ENCODE measurements at places on chromosomes 16 and 17. TPM values are rescaled to one million over a fixed set of nuclear protein-coding genes. Genes with fewer than 3 reads are reported as not detected.

DNA sequence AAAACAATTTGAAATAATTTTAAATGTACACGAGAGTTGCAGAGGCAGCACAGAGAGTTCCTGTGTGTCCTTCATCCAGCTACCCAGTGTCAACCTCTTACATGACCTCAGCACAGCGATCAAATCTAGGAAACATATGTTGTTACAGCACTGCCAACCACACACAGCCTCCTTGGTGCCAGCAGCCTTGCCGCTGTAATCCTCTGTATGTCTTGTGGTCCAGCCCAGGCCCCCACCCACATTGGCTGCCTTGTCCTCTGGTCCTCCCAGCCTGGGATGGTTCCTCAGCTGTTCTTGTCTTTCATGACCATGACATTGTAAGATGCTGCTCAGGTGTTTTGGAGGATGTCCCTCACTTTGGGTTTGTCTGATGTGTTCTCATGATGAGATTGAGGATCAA lies 178.0 kb downstream of the RPTOR start:
- peaks cover 12% of the 10 kb centered on the region for H3K4me1 ChIP-seq
- no peak overlapping the region for H3K27ac ChIP-seq
- no peaks in the 10 kb centered on the region for H3K27me3 ChIP-seq
- no peaks in the 10 kb centered on the region for H3K36me3 ChIP-seq

GRCh38 chr17:14454746-14455145 lies 153.9 kb downstream of the HS3ST3B1 start:
- H3K4me1 ChIP-seq: no peaks in the 10 kb centered on the region
- DNase-seq: no peak
- peaks cover 27% of the 10 kb centered on the region for H3K27me3 ChIP-seq
- no peak overlapping the region for H3K27ac ChIP-seq

- H3K27me3 ChIP-seq: peaks cover 18% of the 10 kb centered on the region
- no peaks in the 10 kb centered on the region for H3K4me1 ChIP-seq
- no peaks in the 10 kb centered on the region for H3K36me3 ChIP-seq
- H3K27ac ChIP-seq: no peak overlapping the region
- no peak for DNase-seq
- no peak overlapping the region for H3K4me3 ChIP-seq
Observed at GRCh38 chr16:52561910-52562741, 15.2 kb upstream of the TOX3 start.

- H3K27me3 ChIP-seq: no peaks in the 10 kb centered on the region
- no peak for DNase-seq
- H3K4me1 ChIP-seq: no peaks in the 10 kb centered on the region
- peaks cover 12% of the 10 kb centered on the region for H3K36me3 ChIP-seq
- H3K27ac ChIP-seq: no peak overlapping the region
Observed at GRCh38 chr16:27773344-27773743, 223.4 kb downstream of the KATNIP start.

DNA sequence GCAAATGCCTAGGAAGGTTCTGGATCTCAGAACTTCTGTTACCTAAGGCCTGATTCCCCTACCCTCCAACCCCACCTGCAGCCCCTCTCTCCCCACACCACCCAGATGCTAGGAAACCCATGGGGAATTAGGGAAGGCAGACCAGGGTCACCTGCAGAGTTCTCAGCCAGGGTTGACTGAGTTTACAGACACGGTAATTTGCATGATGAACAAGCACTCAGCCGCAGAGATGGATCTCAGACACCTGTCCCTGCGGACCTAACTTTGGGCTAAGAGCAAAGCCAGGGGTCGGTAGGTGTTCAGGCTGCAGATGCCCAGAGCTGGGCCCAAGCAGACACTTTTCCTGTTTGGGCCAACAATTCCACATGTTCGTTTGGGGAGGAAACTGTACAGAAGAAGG lies 2.9 kb downstream of the ABI3 start:
- DNase-seq: no peak
- no peaks in the 10 kb centered on the region for H3K36me3 ChIP-seq
- H3K4me1 ChIP-seq: peaks cover 74% of the 10 kb centered on the region
- no peak overlapping the region for H3K27ac ChIP-seq
- H3K27me3 ChIP-seq: no peaks in the 10 kb centered on the region
- H3K4me3 ChIP-seq: peak overlapping the region; percentile 11

DNA sequence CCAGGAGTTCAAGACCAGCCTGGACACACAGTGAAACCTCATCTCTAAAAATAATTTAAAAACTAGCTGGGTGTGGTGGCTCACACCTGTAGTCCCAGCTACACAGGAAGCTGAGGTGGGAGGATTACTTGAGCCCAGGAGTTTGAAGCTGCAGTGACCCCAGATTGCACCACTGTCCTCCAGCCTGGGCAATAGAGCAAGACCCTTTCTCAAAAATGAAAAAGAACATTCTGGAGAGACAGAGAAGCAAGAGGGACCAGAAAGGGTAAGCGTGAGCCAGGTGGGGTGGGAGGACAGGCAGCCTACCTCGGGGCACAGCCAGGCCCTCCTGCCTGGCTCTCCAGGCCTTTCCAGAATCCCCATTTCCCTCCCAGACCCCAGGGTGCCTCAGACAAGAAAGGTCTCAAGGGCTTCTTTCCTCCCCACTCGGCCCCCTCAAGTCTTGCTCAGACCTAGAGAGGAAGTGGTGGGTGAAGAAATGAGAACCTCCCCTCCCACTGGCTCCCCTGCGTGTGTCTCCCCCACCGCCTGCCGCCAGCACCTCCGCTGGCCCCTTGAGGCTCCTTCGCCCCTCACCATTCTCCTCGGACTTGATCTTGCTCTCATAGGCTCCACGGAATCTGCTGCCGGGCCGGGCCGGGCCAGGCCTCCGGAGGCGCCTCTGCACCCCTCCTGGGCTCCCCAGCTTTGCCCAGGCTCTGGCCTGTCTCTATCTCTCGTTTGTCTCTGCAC lies 503 bp downstream of the C16orf54 start:
- no peak overlapping the region for H3K27ac ChIP-seq
- no peak for DNase-seq
- H3K36me3 ChIP-seq: no peaks in the 10 kb centered on the region
- H3K27me3 ChIP-seq: no peaks in the 10 kb centered on the region

- no peak for DNase-seq
- H3K4me3 ChIP-seq: no peak overlapping the region
- peaks cover 12% of the 10 kb centered on the region for H3K27me3 ChIP-seq
- H3K27ac ChIP-seq: no peak overlapping the region
- no peaks in the 10 kb centered on the region for H3K36me3 ChIP-seq
- H3K4me1 ChIP-seq: no peaks in the 10 kb centered on the region
Observed at GRCh38 chr16:23999663-24000062, 163.9 kb downstream of the PRKCB start.

- H3K36me3 ChIP-seq: no peaks in the 10 kb centered on the region
- no peak overlapping the region for H3K27ac ChIP-seq
- H3K4me3 ChIP-seq: no peak overlapping the region
- peaks cover 9% of the 10 kb centered on the region for H3K4me1 ChIP-seq
Observed at GRCh38 chr17:50564916-50565315, 4.4 kb downstream of the CACNA1G start.

DNA sequence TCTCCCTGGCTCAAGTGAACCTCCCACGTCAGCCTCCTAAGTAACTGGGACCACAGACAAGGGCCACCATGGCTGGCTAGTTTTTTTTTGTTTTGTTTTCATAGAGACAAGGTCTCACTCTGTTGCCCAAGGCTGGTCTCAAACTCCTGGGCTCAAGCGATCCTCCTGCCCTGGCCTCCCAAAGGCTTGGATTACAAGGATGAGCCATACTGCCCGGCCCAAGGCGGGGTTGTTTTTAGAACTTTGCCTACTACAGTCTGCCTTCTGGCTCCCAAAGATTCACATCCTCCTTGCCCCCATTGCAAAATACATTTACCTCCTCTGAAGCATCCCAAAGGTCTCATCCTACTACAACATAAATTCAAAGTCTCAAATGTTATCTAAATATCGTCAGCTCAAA lies 49.5 kb upstream of the PHOSPHO1 start:
- H3K27me3 ChIP-seq: no peaks in the 10 kb centered on the region
- H3K4me1 ChIP-seq: no peaks in the 10 kb centered on the region
- H3K27ac ChIP-seq: no peak overlapping the region

GRCh38 chr16:85088570-85089199 lies 23.6 kb downstream of the CIBAR2 start:
- H3K4me3 ChIP-seq: no peak overlapping the region
- no peak for DNase-seq
- peaks cover 13% of the 10 kb centered on the region for H3K4me1 ChIP-seq
- no peak overlapping the region for H3K27ac ChIP-seq
- H3K36me3 ChIP-seq: no peaks in the 10 kb centered on the region

Gene C17orf78
- not detected for total RNA-seq

Gene MRPS34
- total RNA-seq: 79.9 TPM

Gene MYH3
- total RNA-seq: 0.97 TPM

Gene SLC35B1
- 92.4 TPM for total RNA-seq

Data from heart right ventricle (tissue), 16 donors.